ENCODE measurements at places on chromosomes 11 and 22.

- no peak for DNase-seq
Measured at GRCh38 chr22:34534101-34534500, 531.9 kb upstream of the ISX start.

DNA sequence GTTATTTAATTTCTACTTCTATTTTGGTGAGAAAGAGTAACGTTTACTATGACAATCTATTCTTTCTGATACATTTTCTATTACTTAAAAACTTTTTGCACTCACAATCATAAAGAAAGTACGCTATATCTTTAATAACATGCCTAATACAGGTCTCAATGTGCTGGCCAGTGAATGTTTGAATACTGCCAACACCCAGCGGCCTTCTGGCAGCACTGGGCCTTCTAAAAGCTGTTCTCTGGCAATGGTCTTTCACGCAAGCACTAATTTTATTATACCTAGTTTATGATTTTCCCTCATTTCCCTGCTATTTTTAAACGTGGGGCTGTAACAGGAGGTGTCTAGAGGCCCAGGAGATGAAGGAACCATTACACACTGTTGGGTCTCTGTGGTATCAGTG, 349.8 kb upstream of the PITPNB start:
- no peak for DNase-seq

GRCh38 chr11:30595934-30596333, 9.8 kb upstream of the MPPED2 start:
- no peak for DNase-seq

GRCh38 chr11:26231252-26231661, 100.7 kb upstream of the ANO3 start:
- no peak for DNase-seq

DNA sequence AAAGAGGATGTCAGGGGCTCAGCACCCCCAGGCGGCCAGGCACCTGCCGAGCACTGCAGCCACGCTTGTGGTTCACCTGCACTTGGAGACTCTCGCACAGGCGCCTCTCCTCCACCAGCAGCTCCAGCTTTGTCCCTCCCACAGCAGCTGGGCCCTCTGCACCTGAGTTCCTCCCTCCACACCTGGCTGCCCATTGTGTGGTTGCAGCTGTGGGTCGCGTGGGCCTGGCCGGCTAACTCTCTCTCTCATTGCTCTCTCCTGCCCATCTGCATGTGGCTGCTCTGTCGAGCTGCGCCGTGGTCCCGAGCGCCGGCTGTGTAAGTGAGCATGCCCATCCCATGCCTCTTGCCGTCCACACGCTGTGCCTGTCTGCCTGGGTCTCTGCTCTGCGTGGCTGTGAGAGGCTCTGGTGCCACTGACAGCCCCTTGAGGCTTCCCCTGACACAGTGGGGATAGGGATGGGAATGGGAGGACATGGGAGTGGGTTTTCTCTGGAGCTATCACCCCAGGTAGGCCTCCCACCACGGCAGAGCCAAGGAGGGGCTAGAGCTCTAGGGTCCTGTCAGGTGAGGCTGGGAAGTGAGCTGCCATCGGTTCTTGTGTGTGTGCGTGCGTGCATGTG, 8.5 kb upstream of the ACR start:
- DNase-seq: no peak

GRCh38 chr11:124536520-124536919, 6.9 kb downstream of the OR8B12 start:
- no peak for DNase-seq

GRCh38 chr22:37032535-37033460, 13.3 kb downstream of the MPST start:
- DNase-seq: no peak

DNA sequence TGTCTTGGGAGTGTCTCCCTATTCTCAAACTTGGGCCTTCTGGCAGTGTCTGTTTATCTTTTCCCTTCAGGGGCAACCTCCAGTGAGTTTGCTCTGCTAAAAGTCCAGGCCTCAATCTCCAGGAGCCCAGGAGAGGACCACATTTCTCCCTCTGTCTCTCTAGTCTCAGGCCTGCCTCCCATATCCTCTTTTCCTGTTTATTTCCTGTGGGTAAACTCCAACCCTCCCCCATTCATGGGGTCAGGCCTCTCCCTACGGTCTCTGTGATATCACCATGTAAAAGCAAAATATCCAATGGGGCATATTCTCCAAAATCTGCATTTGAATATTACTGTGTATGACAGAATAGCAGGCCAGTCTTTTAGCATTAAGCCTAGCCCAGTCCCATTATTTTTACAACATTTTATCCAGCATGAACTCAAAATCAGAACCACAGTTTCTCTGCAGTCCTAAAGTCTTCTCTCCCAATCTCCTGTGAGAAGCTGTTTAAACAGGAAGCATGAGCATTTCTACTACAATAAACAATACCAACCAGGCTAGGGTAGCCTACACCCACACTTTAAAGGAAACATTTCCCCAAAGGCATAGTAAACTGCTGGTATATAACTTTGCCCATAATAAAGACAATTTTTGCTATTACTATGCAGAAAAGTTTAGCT, 18.0 kb upstream of the TMEM135 start:
- DNase-seq: no peak

GRCh38 chr11:13328286-13328685, 50.7 kb downstream of the BMAL1 start:
- no peak for DNase-seq

- no peak for DNase-seq
Measured at GRCh38 chr11:114258696-114259095, 37.5 kb upstream of the NNMT start.

- no peak for DNase-seq
Measured at GRCh38 chr22:37007651-37008050, 11.6 kb downstream of the TST start.

GRCh38 chr11:61747192-61747966, 5.1 kb upstream of the MYRF start:
- DNase-seq: no peak

- no peak for DNase-seq
Measured at GRCh38 chr11:34613552-34614056, 7.3 kb upstream of the EHF start.

GRCh38 chr11:96037405-96037949, 113.6 kb upstream of the MTMR2 start:
- DNase-seq: no peak

DNA sequence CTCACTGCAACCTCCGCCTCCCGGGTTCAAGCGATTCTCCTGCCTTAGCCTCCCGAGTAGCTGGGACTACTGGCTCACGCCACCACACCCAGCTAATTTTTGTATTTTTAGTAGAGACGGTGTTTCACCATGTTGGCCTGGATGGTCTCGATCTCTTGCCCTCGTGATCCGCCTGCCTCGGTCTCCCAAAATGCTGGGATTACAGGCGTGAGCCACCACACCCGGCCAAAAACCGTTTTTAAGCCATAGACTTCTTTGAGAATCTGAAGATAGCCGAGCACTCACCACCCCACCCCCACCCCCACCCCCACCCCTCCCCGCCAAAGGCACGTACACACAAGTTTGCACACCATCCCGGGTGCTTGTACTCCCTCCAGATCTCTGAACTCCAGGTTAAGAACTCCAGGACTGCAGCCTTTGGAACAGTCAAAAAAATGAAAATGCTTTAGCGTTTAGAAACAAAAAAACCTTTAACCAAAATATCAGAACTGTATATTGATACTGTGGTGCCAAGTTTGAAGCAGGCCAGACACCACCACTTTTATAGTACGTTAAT, 1.5 kb downstream of the CRKL start:
- no peak for DNase-seq

DNA sequence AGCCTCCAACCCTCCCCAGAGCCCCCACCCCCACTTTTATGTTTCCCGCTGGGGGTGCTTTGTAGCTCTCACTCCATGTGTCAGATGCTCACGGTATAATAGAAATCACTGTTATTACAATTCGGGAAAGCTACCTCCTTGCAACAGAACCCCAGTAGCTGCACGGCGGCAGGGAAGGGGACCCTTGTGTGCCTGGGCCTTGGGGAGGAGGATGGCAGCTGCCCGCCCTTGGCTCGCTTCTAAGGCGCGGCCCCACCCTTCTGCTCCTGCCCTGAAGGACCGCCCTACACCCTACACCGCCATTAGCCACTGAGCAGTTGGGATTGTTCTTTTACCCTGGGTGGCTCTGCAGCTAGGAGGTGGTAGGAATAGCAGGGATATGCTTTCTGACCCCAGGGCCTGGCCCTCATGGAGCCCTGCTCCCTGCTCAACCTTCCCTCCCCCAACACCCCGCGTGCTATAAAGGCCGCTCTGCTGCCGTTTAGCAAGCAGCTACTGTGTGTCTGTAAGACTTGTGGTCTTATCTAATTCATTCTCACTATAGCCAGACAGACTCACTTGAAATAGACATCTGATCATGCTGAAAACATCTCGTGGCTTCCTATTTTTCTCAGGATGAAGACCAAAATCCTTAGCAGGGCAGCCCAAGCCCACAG, 219.7 kb downstream of the CEP164 start:
- DNase-seq: no peak

DNA sequence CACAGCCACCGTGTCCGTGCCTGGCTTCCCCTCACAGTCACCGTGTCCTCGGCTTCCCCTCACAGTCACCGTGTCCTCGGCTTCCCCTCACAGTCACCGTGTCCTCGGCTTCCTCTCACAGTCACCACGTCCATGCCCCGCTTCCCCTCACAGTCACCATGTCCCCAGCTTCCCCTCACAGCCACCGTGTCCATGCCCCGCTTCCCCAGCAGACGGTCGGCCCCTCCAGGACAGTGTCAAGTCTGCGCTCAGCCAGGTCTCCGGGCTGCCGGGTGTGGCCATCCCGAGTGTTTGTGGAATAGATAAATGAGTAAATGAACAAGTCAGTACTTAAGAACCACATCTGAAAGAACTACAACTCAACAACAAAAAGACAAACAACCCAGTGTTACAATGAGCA, 23.8 kb downstream of the WNT7B start:
- DNase-seq: no peak

DNA sequence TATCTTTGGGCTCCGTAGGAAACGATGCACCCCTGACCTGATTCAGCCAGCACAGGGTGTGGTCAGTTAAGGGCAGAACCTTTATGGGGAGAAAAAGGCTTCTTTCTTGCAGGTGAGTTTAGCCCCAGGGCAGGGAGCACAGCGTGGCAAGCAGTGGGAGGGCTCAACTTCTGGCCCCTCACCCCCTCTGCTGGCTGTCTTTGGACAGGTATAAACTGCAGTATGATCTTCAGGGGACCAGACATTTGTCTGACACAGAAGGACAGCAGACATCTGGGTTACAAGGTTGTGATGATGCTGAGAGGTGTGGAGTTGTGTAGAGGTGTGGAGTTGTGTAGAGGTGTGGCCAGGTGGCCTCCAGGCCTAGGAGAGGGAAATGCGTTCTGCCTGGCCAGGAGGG, 324.0 kb upstream of the PLET1 start:
- DNase-seq: no peak

- no peak for DNase-seq
Measured at GRCh38 chr11:130813638-130814037, 102.6 kb downstream of the SNX19 start.

- no peak for DNase-seq
Measured at GRCh38 chr11:126945319-126945718, 55.3 kb downstream of the KIRREL3 start.

GRCh38 chr11:112784323-112785073, 176.7 kb upstream of the NCAM1 start:
- no peak for DNase-seq

GRCh38 chr11:88569342-88569741, 231.8 kb upstream of the CTSC start:
- DNase-seq: no peak

DNA sequence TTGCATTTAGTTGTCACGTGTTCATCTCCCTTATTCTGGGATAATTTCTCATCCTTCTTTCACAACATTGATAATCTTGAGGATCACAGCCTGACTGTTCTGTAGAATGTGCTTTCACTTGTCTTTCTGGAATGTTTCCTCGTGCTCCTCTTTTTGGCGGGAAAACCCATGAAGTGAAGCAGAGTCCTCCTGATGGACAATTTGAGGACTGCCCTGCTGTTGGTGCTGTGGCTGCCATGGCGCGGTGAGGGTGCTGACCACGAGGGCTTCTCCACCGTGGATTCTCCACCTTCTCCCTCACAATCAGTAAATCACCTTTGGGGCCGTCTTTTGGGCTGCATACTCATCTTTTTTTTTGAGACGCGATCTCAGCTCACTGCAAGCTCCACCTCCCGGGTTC, 946.9 kb downstream of the BRD1 start:
- DNase-seq: no peak

DNA sequence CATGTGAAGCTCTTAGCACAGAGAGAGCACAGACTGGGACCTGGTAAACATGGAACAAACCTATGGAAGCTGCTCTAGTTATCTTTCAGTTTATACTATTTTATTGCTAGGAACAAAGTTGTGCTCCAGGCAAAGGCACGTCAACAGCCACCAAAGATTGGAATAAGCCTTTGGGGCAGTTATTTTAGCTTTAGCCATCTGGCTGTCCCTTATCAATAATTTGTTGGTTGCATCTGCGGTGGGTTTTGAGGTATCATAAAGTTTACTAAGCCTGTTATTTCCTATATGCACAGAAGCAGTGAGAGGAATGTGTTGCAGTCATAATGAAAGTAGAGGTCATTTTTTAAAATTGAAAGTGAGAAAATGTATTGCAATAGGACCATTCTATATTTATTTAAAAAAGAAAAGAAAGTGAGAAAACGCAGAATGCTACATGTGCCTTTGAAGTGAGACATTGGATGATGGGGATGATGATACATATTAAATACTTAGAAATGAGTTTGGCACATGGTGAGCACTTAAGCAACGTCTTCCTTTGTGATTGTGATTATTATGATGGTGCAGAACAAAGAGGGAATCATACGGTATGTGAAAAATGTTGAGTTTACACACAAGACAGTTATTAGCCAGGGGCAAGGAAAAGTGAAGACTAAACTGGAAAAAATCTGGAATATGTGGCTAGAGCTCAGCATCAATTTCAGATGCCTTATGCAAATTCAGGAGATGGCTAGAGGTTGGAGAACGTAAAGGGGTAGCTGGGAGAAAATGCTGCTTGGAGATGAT, 58.3 kb downstream of the PRR5L start:
- DNase-seq: no peak

- DNase-seq: no peak
Measured at GRCh38 chr22:44014241-44014640, 9.9 kb upstream of the PARVB start.

DNA sequence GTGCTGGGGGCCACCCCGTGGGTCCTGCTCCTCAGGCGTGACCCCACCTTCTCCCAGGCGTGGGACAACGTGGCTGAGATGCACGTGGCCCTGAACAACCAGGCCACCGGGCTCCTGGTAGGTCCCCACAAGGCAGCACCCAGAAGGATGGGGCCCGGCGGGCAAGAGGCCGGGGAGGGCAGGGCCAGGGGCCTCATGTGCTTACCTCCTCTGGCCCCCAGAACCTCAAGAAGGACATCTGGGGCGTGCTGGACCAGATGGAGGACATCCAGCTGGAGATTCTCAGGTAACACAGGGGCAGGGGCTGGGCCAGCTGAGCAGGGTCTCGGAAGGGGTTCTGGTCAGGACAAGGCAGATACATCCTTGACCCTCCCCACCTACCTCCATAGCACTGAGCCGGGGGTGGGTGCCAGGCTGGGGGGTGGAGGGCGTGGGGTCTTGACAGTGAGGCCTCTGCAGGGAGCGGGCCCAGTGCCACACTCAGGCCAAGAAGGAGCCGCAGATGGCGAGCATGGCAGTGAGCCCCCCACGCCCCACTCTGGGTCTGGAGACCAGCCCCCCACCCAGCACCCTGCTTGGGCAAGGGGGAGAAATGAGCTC, 186.3 kb downstream of the IGLL1 start:
- DNase-seq: no peak
